Effector memory CD8-positive, alpha-beta T cell (primary cell): ENCODE measurements at places on chromosomes 5 and 9.

DNA sequence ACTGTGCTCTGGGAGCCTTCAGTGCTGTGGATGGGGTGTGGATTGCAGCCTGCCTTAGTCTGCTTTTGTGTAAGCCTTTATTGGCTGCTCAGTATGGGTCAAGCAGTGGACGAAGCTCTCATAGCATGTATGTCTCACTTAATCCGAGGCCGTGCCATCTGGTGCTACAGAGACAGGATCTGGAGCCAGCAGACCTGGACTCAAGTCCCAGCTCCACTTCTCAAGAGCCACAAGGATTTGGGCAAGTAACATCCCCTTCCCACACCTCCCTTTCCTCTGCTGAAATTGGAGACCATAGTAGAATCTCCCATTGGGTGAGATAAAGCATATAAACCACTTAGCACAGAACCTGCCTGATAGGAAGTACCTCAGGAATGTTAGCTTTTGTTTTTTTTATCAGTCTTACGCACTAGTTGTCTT is 23.4 kb upstream of the LECT2 start:
- no peaks in the 10 kb centered on the region for H3K4me1 ChIP-seq
- no peaks in the 10 kb centered on the region for H3K36me3 ChIP-seq
- no peak for DNase-seq
- no peak overlapping the region for H3K4me3 ChIP-seq
- H3K27me3 ChIP-seq: peaks cover 37% of the 10 kb centered on the region
- H3K27ac ChIP-seq: no peak overlapping the region

DNA sequence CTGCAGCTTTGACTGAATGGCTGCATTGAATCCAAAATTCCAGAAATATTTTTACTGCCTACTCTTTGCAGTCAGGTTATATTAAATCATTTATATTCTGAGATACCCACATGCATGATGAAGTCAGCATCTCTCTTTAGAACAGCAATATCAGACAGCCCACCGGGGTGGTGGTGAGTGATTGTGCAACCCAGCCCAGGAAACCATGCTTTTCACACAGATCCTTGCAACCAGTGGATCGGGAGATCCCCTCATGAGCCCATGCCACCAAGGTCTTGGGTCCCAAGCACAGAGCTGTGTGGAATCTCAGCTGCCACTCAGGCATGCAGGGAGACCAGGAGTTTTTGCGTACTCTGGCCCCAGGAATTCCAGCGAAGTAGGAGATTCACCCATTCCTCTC is 226.5 kb downstream of the DTWD2 start:
- H3K27me3 ChIP-seq: no peaks in the 10 kb centered on the region
- no peak overlapping the region for H3K27ac ChIP-seq
- H3K4me1 ChIP-seq: no peaks in the 10 kb centered on the region
- H3K36me3 ChIP-seq: no peaks in the 10 kb centered on the region
- no peak for DNase-seq
- no peak overlapping the region for H3K4me3 ChIP-seq

- H3K27me3 ChIP-seq: peaks cover 11% of the 10 kb centered on the region
- H3K4me1 ChIP-seq: peaks cover 18% of the 10 kb centered on the region
- no peak overlapping the region for H3K27ac ChIP-seq
- no peak for DNase-seq
- peak overlapping the region; percentile 74 for H3K4me3 ChIP-seq
Measured at GRCh38 chr5:140344683-140345423, 1.6 kb downstream of the HBEGF start.

GRCh38 chr5:8598996-8599395 is 730.0 kb downstream of the MTRR start:
- no peaks in the 10 kb centered on the region for H3K27me3 ChIP-seq
- DNase-seq: no peak
- no peak overlapping the region for H3K27ac ChIP-seq
- H3K36me3 ChIP-seq: no peaks in the 10 kb centered on the region

- no peak overlapping the region for H3K4me3 ChIP-seq
- peaks cover 16% of the 10 kb centered on the region for H3K4me1 ChIP-seq
- no peaks in the 10 kb centered on the region for H3K27me3 ChIP-seq
- peak overlapping the region; percentile 59 for H3K27ac ChIP-seq
- no peak for DNase-seq
Measured at GRCh38 chr5:157106630-157107461, 2.0 kb downstream of the HAVCR2 start.

DNA sequence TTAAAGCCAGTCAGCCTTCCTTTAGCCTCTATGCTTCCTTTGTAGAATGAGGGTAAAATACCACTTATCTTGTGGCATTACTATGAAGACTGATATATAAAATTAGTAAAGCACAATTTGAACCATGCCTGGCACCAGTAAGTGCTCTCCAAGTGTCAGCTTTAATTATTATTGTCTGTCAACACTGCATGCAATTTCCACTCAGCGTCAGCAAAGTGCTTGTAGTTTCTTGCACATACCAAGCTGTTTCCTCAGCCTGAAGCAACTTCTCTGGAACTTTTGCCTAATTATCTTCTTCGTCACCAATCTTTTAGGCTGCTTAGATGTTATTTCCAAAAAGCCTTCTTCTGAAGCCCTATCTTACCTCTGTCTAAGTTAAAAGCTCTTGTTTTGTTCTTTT is 177.3 kb downstream of the CDC42SE2 start:
- H3K36me3 ChIP-seq: peaks cover 83% of the 10 kb centered on the region
- H3K4me3 ChIP-seq: no peak overlapping the region
- peak overlapping the region; percentile 31 for H3K27ac ChIP-seq
- no peaks in the 10 kb centered on the region for H3K4me1 ChIP-seq
- DNase-seq: no peak

GRCh38 chr5:170168002-170168401 is 62.3 kb downstream of the FOXI1 start:
- H3K36me3 ChIP-seq: no peaks in the 10 kb centered on the region
- no peak for DNase-seq
- H3K27ac ChIP-seq: no peak overlapping the region
- peaks cover 2% of the 10 kb centered on the region for H3K4me1 ChIP-seq

- H3K4me3 ChIP-seq: no peak overlapping the region
- no peak for DNase-seq
- peaks cover 8% of the 10 kb centered on the region for H3K27me3 ChIP-seq
- no peaks in the 10 kb centered on the region for H3K36me3 ChIP-seq
- no peaks in the 10 kb centered on the region for H3K4me1 ChIP-seq
Measured at GRCh38 chr5:1431021-1431811, 14.0 kb downstream of the SLC6A3 start.

DNA sequence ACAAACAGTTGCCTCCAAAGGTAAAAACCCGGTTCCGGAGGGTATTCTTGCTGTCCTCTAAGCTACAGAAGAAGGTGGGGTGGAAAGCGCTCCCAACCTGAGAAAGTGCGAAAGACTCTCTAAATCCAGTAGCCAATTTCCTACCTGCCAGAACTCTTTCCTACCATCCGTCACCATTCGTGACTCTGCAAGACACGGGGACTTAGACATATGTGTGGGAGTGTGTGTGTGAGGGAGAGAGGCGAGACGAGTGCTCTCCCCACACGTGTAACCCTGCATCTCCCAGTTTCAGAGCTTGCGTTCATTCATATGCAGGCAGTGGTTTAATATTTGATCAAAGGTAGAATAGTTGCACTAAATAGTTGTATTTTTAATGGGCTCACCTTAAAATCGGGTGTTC is 473 bp upstream of the GABRA1 start:
- no peak for DNase-seq
- H3K36me3 ChIP-seq: no peaks in the 10 kb centered on the region
- H3K27me3 ChIP-seq: no peaks in the 10 kb centered on the region
- no peak overlapping the region for H3K27ac ChIP-seq
- H3K4me1 ChIP-seq: no peaks in the 10 kb centered on the region

- H3K36me3 ChIP-seq: no peaks in the 10 kb centered on the region
- H3K4me3 ChIP-seq: peak overlapping the region; percentile 5
- no peak for DNase-seq
- H3K4me1 ChIP-seq: no peaks in the 10 kb centered on the region
Measured at GRCh38 chr5:74476046-74476818, 164.3 kb downstream of the ENC1 start.

DNA sequence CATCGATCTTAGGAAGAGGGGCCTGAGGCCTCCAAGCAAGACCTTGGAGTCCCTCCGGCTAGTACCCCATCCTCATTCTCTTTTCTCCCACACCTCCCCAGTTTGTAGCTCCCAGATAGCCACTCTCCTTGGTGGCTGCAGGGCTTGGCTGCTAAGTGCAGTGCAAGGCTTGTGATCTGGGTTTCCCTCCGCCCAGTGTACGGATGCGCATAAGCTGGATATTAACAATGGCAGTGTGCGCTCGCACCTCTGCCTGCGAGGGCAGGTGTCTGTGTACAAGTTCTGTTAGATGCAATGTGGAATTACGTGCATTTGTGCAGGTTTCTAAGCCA is 71.0 kb upstream of the TBCA start:
- peaks cover 4% of the 10 kb centered on the region for H3K36me3 ChIP-seq
- H3K27me3 ChIP-seq: peaks cover 56% of the 10 kb centered on the region
- H3K27ac ChIP-seq: no peak overlapping the region
- no peak for DNase-seq

GRCh38 chr5:125142458-125142857 is 396.0 kb upstream of the ZNF608 start:
- no peaks in the 10 kb centered on the region for H3K36me3 ChIP-seq
- no peak overlapping the region for H3K27ac ChIP-seq
- no peaks in the 10 kb centered on the region for H3K27me3 ChIP-seq
- no peak for DNase-seq

- peak; percentile 71 for DNase-seq
- peak overlapping the region; percentile 70 for H3K27ac ChIP-seq
- H3K4me3 ChIP-seq: peak overlapping the region; percentile 87
- H3K36me3 ChIP-seq: peaks cover 6% of the 10 kb centered on the region
- H3K4me1 ChIP-seq: peaks cover 66% of the 10 kb centered on the region
Measured at GRCh38 chr9:99057665-99058625, 47.0 kb upstream of the TGFBR1 start.

DNA sequence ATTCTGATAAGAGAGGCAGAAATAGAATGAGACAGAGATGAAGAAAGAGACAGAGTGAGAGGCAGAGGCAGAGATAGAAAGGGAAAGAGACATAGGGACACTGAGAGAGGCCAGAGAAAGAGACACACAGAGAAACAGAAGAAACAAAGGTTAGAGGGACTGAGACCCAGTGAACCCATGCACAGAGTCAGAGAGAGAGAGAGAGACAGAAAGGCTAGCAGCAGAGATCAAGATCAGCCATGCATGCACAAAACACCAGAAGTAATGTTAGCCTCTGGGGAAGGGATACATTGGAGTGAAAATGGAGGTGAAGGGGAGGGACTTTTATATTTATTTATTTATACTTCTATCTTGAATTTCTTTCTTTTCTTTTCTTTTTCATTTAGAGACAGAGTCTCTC is 14.1 kb upstream of the SPARC start:
- peaks cover 17% of the 10 kb centered on the region for H3K27me3 ChIP-seq
- DNase-seq: no peak
- H3K4me1 ChIP-seq: no peaks in the 10 kb centered on the region
- no peak overlapping the region for H3K4me3 ChIP-seq

DNA sequence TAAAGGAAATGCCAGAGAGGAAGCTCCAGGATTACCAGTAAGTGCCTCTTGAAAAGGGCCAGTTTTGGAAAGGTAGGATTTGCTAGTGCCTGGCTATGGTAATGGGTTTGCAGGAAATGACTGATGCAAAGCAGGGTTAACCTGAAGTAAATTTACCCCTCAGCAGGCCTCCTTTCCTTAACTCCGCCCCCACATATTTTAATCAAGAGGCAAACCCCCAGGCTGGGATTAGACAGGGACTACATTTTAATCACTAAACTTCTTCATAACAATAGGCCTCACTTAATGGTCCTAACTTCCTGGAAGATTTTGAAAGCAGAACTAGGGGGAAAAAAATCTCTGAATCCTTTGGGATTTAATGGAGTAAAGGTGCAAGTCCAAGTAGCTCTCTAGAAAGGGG is 10.2 kb upstream of the SLC1A3 start:
- no peak overlapping the region for H3K27ac ChIP-seq
- DNase-seq: no peak
- H3K36me3 ChIP-seq: no peaks in the 10 kb centered on the region
